ENCODE measurements at places on chromosomes 4 and X.

DNA sequence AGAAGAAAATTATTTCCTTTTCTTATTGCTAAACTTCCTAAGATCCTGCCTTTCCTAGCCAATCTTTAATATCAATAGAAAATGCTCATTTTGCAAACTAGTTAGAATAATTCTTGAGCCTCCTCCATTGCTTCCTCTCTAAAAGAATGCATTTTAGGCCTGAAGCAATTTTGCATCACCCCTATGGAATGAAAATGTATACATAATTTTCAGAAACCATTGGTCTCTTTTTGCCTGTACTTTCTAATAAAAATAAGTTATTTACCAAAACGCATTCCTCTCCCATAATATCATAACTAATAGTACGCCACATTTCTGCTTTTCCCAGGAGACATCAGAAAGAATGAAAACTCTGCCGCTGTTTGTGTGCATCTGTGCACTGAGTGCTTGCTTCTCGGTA is 1.7 kb downstream of the MUC7 start:
- no peak for DNase-seq

DNA sequence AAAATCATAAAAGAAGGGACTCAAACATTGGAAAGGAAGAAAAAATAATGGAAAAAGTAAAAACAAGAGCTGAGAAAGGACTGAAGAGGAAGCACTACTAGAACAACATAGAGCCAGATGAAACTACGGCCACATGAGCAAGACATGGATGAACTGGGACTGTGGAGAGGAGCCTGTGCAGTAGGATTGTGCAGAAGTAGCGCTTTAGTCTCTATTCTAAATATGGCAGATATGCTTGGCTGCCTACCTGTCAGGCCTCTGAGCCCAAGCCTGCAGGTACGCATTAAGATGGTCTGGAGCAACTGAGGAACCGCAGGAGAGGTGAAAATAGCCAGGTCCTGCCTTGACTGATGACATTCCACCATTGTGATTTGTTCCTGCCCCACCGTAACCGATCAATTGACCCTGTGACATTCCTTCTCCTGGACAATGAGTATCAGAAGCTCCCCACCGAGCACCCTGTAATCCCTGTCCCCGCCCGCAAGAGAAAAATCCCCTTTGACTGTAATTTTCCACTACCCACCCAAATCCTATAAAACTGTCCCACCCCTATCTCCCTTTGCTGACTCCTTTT is 154.3 kb downstream of the CAMK2D start:
- DNase-seq = no peak

GRCh38 chrX:47662144-47662657 is 3.2 kb upstream of the UXT start:
- DNase-seq = no peak

- DNase-seq = no peak
Observed at GRCh38 chr4:5444918-5445517, 263.3 kb downstream of the EVC2 start.

DNA sequence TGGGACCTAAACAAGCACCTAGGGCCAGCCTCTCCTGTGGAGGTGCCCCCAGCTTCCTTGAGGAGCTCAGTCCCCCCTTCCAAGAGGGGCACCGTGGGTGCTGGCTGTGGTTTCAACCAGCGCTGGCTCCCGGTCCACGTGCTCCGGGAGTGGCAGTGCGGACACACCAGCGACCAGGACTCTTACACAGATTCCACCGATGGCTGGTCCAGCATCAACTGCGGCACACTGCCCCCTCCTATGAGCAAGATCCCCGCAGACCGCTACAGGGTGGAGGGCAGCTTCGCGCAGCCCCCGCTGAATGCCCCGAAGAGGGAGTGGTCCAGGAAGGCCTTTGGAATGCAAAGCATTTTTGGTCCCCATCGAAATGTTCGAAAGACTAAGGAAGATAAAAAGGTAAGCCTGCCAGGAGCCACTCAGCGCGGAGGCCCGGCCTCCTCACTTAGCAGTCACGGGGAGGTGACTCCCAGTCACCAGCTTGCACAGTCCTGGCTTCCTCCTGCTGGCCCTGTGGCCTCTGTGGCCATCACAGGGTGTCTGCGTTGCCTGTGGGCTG is 24.9 kb downstream of the RGS12 start:
- no peak for DNase-seq

- no peak for DNase-seq
Observed at GRCh38 chr4:36930562-36931111, 313.9 kb upstream of the NWD2 start.

GRCh38 chr4:187390646-187391045 is 604.9 kb upstream of the ZFP42 start:
- no peak for DNase-seq
